ENCODE measurements at places on chromosomes 3 and 15.

DNA sequence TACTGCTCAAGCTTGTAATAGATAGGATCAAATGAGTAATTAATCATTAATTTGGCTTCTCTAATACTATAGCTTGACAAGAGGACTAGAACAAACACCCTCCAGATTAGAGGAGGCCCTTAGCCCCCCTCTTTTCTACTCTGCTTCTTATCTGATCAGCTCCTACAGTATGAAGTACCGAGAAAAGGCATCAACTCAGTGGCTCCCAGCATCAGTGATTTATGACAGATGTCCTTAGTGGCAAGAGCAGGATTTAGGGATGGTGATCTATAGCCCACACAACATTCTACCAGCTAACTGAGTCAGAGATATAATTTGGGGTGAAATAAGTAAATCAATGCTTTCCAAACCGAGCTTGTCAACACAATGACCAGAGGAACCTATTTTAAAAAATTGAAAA lies 541.1 kb downstream of the NLGN1 start:
- DNase-seq = no peak

GRCh38 chr3:66372681-66373350 lies 128.0 kb downstream of the LRIG1 start:
- no peak for DNase-seq

DNA sequence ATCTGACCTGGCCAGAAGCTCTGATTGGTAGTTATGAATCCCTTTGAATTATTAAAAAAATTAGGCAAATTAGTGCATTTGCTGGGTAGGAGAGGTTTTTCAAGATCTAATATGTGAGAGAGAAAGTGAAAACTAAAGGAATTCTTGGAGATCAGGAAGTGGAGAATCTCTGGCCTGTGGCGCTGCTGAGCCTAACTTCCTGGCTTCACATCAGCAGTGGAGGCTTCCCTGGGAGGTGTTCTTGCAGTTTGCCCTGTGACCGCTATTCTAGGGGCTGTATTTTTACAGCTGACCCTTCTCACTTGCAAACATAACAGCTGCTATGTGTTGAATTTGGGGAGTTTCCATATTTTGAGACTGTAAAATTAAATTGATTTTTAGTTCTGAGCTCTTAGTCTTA lies 166.4 kb downstream of the ATG7 start:
- DNase-seq = no peak

DNA sequence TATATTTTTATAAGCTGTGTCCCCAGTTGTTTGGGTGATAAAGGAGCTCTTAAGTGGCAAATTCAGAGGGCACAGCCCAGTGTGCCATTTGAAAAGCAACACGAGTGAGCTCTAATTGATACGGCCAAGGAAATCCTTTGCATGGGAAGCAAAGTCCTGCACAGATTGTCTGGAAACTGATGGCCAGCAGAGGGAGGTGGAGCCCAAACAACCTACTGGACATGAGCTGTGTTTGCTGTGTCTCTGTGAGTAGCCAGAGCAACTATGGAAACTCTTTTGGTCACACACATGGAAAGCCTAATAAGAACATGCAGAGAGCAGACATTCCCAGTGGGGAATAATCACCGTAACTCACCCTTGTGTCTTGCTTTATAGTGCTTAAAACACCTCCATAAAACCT lies 24.4 kb downstream of the ONECUT1 start:
- no peak for DNase-seq

DNA sequence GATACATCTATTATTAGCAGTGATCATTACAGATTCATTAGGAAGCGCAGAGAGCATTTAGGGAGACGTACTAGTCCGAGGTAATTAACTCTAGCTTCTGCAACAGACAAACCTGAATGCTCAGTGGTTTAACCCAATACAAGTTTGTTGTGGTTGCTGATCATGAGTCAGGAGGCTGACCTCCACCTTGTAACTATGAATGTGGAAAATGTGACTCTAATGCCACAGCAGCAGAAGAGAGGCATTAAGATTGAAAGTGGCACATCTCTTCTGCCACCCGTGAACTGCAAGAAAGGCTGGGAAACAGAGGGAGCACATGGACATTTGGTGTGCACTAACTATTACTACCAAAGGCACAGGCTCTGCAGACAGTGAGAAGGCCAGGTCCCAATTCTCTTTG lies 71.2 kb upstream of the C3orf80 start:
- no peak for DNase-seq

DNA sequence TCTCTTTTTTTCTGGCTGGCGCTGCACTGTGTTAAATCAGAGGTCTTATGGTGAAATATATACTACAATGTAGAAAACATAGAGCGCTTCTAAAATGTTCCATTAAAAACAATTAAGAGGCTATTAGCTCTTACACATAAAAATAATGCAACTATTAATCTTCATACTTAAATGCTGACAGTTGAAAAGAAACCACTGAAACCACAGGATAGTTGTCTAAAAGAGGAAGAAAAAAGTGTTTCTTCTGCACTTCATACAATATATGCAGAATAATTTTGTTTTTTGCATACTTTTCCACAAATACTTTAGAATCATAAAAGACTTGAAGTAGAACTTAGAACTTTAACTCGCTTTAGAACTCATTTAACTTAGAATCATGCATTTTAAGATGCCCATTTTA lies 170.5 kb downstream of the PYDC2 start:
- DNase-seq = no peak

DNA sequence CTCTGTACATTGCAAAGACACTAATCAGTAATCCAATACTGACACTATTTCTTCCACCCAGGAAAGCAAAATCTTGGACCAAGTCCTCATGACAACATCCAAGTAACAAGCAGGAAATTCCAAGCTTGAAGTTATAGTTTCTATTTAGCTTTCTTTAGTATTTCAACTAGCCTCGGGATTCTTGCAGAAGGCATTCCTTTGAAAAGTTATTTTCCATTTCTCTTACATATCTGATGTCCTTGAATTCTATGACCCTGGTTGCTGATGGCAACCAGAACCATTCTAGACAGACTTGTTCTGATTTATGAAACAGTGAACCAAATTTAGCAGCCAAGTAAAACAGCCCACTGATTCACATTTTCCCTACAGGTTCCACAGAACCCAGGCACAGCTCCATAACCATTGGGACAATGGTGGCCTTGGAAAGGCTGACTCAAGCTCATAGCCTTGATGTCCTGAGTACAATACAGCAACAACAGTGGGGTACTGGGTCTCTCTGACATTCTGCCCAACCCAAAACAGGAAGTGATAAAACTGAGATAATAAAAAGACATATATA lies 26.5 kb downstream of the P3H2 start:
- no peak for DNase-seq

DNA sequence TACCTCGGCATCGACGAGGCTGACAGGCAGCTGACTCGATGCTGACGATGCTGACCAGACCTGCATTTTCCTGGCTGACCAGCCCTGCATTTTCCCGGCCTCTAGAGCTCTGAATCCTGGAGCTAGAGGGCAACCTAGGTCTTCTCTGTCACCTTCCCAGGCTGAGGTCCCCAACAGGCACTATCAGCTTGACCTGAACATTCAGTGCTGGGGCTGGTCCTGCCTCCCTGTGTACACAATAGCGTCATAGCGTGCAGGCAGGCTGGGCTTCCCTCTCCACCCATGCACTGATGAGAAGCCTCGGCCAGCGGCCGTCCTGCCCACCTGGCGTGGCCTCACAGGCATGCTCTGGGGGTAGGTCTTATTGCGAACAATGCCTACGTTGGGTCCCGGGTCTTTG lies 62.3 kb upstream of the SNRPA1 start:
- no peak for DNase-seq

DNA sequence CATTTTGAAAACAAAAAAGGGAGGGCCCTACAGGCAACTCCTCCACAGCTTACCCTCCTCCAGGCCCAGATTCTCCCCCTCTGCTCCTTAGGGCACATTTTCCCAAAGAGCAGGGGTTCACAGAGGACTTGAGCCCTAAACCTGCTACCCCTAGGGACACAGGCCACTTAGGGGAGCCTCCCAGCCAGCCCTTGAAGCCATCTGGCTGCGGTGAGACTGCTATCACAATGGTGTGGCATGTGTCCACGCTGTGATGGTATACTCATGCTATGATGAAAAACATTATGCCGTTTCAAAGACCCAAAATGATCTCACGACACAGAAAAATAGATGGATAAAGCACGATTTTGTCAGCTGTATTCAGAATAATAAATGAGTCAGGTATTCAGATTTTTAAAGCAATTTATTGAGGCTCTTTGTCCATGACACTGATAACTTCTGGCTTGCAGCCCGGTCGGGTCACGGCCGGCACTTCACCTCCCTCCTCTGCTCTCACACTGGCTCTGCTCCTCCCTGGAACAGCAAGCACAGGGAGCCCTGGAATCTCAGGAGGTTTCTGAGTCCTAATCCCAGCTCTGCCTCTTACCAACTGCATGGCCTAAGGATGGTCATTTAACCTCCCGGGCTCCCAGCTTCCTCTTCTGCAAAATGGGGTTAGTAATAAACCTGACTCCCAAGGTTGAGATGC lies 115.3 kb downstream of the MEGF11 start:
- no peak for DNase-seq

DNA sequence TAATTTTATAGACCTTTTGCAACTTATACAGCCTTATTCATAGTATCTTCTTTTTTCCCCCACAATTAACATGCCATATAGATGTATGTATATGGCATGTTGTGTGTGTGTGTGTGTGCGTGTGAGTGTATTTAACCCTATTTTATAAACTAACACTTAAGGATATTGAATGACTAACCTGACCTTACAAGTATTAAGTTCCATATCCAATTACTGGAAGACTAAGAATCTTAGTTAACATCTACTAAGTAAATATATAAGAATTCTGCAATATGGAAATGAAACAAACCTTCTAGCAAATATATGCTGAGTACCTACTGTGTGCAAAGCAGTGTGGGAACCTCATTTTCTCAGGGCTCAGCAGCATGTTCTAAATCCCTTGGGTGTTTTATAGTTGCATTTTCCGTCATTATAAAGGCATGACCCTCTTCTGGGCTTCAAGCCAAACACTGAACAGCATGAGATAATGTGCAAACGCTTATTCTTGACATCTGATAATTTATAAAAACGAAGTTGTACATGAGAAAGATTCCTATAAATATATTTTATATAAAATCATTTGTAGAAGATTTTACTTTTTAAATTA lies 105.5 kb downstream of the NLGN1 start:
- no peak for DNase-seq

DNA sequence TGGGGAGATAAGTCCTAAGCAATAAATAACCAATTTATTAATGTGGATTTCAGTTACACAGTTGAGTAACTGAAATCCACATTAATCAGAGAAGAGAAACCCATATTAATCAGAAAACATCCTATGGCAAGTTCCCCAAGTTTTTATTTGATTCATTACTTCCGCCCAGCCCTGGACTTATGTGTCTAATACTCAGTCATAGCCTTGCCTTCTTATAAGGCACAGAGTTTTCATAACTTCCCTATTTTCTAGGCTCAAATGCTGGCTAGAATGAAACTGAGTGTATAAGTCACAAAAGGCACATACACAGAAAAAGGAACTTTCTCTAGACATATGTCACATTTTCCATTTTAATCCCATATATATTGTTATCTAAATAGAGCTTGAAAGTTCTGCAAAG lies 28.8 kb downstream of the CD47 start:
- no peak for DNase-seq
